ENCODE measurements at places on chromosomes 16 and 17.

DNA sequence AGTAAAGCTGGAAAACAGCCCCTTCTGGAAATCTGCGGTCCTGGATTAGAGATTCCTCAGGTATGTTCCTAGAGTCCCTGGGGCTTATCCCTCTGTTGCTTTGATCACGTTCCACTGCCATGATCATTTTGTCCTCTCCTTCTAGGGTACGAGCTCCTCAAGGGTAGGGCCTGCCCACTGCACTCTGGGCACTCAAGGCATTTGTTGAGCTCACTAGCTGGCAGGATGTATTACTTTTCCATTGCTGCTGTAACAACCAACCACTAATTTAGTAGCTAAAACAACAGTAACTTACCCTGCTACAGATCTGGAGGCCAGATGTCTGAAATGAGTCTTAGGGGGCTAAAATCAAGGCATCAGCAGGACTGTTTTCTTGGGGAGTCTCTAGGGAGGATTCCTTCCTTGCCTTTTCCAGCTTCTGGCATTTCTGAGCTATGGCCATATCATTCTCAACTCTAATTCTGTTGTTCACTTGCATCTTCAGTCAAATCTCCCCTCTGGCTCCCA is 65.7 kb downstream of the ARSG start:
- DNase-seq, result no peak

GRCh38 chr17:62085511-62086408 is 20.7 kb upstream of the MED13 start:
- DNase-seq, result no peak

- DNase-seq, result no peak
Measured at GRCh38 chr16:57213462-57213861, 27.3 kb downstream of the RSPRY1 start.

- no peak for DNase-seq
Measured at GRCh38 chr17:35744830-35745229, 8.2 kb downstream of the GAS2L2 start.

GRCh38 chr17:14604591-14605266 is 303.8 kb downstream of the HS3ST3B1 start:
- DNase-seq, result no peak

DNA sequence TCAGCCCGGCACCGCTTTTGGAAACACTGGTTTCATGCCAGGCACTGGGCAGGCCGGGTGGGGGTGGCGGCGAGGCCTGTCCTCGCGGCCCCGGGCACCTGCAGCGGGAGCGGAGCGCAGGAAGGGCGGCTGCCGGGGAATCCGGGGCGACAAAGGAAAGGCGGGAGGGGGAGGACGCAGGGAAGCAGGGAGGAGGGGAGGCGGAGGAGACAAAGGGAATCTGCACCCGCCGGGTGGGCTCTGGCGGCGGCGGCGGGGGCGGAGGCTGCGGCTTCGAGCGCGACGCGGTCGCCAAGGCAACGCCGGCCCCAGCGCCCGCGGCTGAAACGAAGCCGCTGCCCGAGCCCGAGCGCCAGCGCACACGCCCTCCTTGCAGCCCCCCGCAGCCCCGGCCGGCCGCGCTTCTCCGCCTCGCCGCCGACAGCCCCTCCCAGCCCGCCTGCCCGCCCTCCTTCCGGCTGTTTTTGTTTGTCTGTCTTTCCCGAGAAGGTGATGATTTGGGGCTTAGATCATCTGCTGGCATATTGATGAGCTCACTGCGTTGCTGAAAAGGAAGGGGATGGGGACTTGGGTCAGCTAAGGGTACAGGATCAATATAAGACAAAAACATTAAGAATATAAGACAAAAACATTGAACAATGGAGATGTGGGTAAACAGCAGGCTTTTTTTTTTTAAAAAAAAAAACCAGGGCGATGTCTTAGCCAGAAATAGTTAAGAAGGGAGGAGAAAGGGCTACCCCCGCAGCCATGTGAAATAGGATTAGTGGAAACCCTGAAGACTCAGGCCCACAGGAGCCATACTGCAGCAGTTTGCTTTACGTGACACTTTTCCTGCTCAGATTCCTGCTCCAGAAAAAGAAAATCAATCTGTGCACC is 32.7 kb downstream of the CDK5R1 start:
- peak; percentile 56 for DNase-seq

- no peak for DNase-seq
Measured at GRCh38 chr16:8588682-8589056, 1.6 kb downstream of the TMEM114 start.

DNA sequence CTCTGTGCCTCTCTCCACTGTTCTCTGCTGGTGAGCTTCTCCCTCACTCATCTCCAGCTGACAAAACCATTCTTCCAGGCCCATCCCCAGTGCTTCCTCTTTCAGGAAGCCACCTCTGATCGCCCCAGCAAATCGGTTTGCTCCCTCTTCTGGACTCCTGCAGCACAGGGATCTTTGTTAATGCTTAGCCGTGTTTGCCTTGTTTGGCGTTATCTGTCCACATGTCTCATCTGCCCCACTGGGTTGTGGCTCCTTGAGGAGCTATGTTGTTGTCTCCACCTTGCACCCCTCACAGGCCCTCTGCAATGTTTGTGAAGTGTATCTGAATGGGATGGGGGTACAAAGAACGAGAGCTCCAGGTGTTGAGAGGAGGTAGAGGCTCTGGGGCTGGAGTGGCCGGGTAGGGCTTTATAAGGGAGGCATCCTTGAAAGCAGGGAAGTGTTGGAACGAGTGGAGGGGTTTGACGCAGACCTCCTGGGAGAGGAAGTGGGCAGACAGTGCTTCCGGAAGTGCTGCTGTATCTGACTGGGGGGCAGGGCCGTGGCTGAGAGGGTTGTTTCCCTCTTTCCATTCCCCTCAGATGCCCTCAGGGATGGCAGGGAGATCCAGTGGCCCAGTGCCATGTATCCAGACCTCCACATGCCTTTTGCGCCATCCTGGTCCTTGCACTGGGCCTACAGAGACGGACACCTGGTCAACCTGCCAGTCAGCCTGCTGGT is 27.8 kb downstream of the CASKIN2 start:
- DNase-seq, result no peak

DNA sequence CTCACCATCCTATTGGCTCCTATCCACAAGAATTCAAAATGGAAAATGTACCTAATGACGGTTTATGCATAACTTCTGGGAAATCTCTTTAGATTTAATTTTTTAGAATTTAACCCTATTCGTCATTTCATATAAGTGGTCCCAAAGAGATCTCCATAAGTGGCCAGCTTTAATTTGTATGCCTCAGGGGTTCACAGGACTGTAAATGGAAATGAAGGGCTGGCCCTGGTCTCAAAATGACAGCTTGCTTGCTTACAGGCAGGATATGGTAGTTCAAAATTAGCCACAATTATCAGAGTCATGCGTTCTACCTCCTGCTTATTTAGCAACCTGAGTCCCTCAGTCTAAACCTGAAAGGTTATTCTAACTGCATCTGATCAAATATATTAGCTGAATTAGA is 6.6 kb upstream of the NACA2 start:
- DNase-seq, result no peak

DNA sequence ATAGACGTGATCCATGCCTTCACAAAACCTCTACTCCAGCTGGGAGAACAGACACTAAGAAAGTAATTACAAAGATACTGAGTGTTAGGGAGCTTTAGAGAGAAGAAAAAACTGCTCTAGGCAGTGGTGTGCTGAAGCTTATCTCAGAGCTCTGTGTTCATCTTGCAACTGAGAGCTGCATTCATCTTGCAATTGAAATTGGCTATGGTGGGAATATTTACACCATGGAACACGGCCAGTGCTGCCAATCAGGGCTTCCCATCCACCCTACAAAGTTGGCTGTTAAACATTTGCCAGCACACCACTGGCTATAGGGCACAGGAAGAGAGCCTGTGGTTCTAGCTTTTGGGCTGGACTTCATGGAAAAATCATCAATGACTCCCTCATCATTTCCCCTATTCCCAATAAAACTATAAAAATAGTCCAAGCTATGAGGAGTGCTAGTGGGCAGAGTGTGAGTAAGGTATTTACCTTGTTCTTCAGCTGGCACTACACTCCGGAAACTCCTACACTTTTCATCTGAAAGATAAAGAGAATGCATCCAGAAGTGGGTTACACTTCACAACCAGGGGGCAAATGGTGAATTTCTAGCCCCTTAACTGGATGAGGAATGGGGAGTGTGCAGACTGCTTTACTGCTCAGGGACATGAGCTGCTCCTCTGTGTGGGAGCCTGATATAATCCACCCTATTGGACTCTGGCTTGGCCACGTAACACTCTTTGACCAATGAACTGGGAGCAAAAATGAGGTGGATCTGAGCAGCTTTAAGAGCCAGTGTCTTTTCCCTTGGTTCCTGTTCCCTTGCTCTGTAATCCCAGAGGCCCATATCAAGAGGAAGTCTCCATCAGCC is 11.6 kb downstream of the GSG1L2 start:
- DNase-seq, result no peak

GRCh38 chr16:84505249-84506187 is 1.1 kb upstream of the MEAK7 start:
- no peak for DNase-seq

- no peak for DNase-seq
Measured at GRCh38 chr17:44122816-44123355, 555 bp downstream of the HDAC5 start.

- DNase-seq, result no peak
Measured at GRCh38 chr16:74725651-74726455, 25.2 kb upstream of the MLKL start.

DNA sequence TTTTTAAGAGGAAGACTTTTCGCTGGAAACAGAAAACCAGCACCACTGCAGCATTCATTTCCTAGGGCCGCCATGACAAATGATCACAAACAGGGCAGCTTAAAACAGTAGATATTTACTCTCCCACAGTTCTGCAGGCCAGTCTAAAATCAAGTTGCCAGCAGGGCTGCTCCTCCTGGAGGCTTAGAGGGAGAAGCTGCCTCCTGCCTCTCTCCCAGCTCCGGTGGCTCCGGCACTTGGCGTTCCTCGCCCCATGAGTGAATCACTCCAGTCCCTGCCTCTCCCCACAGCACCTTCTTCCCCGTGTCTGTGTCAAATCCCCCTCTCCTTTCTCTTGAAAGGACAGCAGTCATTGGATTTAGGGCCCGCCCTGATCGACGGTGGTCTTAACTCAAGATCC is 72.1 kb downstream of the SOCS1 start:
- no peak for DNase-seq

GRCh38 chr17:1414001-1414574 is 14.1 kb upstream of the YWHAE start:
- DNase-seq, result no peak

DNA sequence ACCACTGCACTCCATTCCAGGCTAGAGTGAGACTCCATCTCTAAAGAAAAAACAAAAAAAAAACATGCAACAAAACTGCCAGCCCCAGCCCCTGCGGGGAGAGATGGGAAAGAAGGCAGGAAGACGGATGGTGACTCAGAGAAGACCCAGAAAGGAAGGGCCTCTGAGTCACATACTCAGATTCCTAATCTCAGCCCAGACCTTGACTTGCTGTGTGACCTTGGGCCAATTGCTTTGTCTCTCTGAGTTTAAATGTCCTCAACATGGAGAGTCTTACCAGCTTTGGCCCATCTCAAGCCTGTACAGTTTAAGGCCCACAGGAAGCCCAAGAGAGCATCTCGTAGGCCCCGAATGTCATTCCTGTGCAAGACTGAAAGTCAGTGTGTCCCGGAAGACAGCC is 86.5 kb upstream of the LHX1 start:
- DNase-seq, result no peak

GRCh38 chr17:82236142-82236971 is 7.5 kb downstream of the SLC16A3 start:
- no peak for DNase-seq

DNA sequence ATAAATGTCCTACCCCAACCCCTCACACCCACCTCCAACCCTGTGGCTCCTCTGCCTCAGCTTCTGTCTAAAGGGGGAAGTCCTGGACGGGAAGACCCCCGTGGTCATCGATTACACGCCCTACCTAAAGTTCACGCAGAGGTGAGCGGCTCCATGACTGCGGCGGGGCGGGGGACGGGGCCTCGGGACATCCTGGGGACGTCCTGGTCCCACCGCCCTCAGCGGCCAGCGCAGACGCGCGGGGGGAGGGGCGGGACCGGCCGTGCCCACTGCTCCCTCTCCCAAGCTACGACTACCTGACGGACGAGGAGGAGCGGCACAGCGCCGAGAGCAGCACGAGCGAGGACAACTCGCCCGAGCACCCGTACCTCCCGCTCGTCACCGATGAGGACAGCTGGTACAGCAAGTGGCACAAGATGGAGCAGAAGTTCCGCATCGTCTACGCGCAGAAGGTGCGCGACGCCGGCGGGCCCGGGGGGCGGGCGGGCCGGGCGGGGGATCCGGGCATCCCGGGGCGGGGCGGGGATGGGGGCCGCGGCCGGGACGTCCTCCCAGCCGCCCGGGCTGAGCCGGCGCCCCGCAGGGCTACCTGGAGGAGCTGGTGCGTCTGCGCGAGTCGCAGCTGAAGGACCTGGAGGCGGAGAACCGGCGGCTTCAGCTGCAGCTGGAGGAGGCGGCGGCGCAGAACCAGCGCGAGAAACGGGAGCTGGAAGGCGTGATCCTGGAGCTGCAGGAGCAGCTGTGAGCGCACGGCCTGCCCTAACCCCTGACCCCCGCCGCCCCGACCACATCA is 6.7 kb downstream of the RUNDC3A start:
- no peak for DNase-seq

GRCh38 chr17:9557857-9558256 is 17.8 kb downstream of the STX8 start:
- DNase-seq, result no peak

GRCh38 chr16:3488801-3489200 is 6.5 kb downstream of the C16orf90 start:
- no peak for DNase-seq

GRCh38 chr17:67289181-67289876 is 44.3 kb upstream of the HELZ start:
- no peak for DNase-seq

GRCh38 chr17:54749157-54749556 is 151.5 kb upstream of the TOM1L1 start:
- DNase-seq, result no peak

GRCh38 chr17:45672301-45672700 is 111.8 kb upstream of the CRHR1 start:
- no peak for DNase-seq

- DNase-seq, result no peak
Measured at GRCh38 chr16:16025214-16025968, 76.0 kb downstream of the ABCC1 start.

GRCh38 chr17:42529061-42529460 is 7.0 kb upstream of the NAGLU start:
- no peak for DNase-seq

- DNase-seq, result no peak
Measured at GRCh38 chr17:35752945-35753764, at the start of gene GAS2L2. GAS2L2 (minus strand) TSS chr17:35753239; CDS start chr17:35752850, 389 bp downstream.

- DNase-seq, result no peak
Measured at GRCh38 chr17:72386619-72387237, 265.9 kb downstream of the SOX9 start.

DNA sequence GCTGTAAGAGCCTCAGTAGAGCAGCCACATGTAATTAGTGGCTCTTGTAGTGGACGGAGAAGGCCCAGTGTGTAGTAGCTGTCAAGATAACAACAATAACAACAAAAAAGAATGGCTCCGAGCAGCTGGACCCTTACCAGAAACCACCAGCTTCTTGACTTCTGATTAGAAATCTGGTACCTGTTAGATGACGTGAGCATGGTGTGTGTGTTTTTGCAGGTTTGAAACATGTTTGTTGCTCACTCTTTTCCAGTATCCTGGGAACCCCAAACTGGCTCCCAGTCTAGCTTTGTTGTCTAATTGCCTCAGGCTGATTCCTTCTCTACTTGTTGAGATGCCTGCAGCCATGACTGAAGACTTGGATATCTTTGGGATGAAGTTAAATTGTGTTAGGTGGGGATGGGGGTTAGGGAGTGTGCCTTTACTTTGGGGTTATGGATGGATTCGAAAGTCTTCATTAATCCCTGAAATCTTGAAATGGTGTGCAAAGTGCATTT is 21.0 kb downstream of the IGF2BP1 start:
- DNase-seq, result no peak

GRCh38 chr16:9395958-9396359 is 304.5 kb downstream of the HAPSTR1 start:
- DNase-seq, result no peak

Measured in left renal cortex interstitium (tissue), 4 donors.